ENCODE measurements at places on chromosomes 16 and 17. TPM values are rescaled to one million over a fixed set of nuclear protein-coding genes. Genes with fewer than 3 reads are reported as not detected.

DNA sequence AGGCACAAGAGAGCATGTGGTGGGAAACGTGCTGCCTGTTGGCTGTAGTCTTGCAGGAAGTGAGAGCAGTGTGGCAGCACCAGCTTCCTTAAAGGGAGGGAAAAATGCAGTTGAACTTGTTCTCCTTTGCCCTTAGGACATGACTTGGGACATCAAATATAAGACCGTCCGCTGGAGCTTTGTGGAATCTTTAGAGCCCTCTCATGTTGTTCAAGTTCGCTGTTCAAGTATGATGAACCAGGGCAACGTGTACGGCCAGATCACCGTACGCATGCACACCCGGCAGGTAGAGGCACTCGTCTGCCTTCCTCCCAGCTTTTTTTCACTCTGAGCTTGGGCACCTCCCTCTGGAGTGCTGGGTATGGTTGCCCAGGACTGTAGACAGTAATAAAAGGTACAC lies 23.3 kb downstream of the GPR179 start:
- DNase-seq: peak; percentile 11

- DNase-seq: peak; percentile 75
Observed at GRCh38 chr16:88922114-88922825, 54.7 kb downstream of the CBFA2T3 start.

DNA sequence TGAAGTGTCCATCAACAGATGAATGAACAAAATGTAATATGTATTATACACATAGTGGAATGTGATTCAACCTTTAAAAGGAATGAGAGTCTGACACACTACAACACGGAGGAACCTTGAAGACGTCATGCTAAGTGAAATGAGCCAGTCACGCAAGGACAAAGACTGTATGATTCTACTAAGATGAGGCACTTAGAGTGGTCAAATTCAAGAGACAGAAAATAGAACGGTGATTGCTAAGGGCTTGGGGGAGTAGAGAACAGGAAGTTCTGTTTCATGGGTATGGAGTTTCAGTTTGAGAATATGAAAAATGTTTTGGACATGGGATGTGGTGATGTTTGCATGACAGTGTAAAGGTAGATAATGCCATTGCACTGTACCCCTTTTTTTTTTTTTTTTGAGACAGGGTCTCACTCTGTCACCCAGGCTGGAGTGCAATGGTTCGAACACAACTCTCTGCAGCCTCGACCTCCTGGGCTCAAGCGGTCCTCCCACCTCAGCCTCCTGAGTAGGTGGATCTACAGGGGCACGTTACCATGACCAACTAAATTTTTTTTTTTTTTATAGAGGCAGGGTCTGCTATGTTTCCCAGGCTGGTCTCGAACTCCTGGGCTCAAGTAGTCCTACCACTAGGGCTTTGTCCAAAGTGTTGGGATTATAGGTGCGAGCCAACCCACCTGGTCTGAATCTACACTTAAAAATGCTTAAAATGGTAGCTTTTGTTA lies 2.9 kb upstream of the CCDC102A start:
- DNase-seq: no peak

DNA sequence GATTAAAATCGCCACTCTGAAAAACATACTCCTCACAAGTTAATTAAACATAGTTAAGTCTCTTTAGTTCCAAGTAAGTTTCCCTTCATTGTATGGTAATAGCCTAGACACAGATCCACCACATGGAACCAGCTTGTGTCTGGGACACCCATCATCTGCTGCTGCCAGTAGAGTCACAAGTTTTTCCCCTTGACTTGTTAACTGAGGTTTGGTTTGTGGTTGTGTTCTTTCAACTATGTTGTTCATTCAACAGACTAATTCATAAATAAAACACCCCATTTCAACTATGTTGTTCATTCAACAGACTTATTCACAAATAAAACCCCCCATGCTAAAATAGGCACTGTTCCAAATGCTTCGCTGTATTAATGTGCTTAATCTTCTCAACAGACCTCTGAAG lies 24.4 kb downstream of the YWHAE start:
- DNase-seq: no peak

- no peak for DNase-seq
Observed at GRCh38 chr17:34116306-34116705, 138.8 kb upstream of the CCL2 start.

OR1F1 gene
- polyA plus RNA-seq: not detected

DNA sequence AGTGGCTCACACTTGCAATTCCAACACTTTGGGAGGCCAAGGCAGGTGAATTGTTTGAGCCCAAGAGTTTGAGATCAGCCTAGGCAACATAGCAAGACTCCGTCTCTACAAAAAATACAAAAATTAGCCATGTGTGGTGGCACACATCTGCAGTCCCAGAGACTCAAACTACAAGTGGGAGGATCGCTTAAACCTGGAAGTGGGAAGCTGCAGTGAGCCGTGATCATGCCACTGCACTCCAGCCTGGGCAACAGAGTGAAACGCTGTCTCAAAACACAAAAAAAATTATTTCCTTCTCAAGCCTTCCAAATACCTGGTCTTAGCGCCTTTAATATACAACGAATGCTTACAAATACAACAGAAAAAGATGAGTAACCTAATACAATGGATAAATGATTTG lies 19.7 kb upstream of the CBX2 start:
- no peak for DNase-seq

DNA sequence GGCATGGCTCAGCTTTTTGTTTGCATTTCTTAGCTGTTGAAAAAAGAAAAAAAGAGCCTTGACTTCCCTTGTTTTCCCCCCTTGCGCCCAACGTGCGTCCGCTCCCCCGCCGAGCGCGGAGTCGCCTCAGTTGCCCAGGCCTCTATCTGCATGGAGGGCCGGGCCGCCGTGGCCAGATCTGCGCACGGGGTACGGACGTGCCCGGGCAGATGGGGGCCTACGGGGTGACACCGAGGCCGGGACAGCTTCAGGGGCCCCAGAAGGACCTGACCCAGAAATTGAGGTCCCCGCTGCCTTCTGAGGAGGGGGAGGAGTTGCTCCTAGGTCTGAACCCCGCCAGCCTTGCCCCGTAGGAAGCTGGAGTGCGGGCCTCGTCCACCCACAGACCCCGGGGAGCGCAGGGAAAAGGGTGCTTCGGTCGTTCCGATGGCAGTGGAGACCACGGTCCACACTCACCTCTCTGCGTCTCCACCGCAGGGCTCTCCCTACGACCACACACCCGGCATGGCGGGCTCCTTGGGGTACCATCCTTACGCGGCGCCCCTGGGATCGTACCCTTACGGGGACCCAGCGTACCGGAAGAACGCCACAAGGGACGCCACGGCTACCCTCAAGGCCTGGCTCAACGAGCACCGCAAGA lies 1.5 kb downstream of the IRX5 start:
- no peak for DNase-seq

DNA sequence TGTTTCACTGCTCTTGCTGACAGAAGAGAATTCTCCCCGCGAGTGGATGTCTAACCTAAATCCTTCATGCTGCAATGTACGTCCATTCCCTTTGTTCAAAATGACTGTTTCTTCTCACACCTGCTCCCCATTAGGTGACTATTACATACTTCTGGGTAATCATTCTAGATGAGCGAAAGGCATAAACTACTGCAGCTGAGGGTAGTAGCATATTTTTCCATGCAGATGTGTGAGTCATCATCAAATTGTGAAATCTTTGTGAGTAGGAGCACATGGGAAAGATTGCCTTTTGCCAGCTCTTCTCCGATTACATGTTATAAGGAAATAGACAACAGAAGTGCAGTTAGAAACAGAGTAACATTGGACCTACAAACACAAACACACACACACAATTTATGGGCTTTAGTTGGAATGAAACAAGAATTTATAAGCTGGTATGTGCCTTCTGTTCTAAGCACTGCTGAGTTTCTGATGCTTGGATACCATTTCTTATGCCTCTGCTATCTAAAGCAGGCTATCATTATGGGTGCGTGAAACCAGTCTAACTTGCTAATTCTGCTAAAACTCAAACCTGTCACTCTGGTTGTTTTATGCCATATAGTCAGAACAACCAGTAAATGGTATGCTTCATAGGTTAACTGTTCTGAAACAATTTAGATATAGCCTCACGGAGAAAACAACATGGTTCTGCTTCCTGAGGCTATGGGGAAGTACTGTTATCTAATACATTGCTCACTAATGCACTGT lies 346.9 kb upstream of the PSMD7 start:
- DNase-seq: no peak

GRCh38 chr16:30082545-30083090 lies 6.8 kb downstream of the PPP4C start:
- DNase-seq: no peak

DNA sequence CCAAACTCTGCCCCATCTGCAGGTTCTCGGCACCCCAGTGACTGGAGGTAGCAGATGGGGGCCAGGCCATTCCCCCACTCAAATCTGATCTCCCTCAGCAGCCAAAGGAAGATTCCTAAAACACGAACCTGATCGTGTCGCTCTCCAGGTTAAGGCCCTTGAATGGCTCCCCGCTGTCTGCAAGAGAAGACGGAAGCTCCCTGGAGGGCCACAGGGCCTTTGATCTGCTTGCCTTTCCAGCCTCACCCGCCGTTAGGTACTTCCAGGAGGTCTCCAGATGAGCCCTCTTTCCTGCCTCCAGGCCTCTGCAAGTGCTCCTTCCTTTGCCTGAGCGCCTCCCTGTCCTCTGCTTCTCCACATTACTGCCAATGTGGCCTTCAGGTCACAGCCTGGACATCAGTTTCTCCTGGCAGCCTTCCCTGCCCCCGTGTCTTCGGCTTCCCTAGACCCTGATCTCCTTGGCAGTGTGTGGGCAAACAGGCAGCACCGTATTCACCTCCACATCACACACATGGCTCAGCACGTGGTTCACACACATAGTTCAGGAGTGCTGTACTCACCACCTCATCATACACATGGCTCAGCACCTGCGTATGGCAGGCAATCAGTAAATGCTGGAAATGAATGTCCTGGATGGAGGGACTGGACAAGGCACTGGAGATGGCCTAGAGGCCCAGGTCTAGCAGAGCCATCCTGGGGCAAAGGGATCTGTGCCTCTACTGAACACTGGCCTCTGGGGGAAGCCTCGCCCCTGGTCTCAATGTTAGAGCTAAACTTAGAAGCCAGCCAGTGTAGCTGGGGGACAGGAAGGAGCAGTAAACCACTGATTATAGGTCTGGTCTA lies 26.4 kb upstream of the MRPS23 start:
- no peak for DNase-seq

PITPNC1 gene
- 13.0 TPM for polyA plus RNA-seq

DNA sequence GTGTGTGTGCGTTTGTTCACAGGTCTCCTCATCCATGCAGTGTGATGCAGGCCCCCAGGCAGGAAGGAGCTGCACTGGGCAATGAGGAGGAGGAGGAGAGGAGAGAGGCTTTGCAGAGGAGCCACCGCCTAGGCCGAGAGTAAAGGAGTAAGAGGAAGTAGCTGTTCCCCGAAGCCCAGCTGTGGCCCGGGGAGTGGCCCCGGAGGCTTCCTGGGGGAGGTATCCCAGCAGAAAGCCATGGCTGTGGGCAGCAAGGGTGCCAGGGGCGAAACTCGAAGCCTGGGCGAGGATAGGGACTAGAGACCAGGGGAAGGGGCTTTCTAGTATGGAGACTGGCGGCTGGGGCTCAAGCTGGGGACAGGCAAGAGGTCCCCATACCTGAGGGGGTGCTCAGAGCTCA lies 12.2 kb downstream of the C16orf95 start:
- no peak for DNase-seq

PLEKHG4 gene
- 3.1 TPM for polyA plus RNA-seq

GRCh38 chr17:80800481-80801391 lies 190.9 kb upstream of the CHMP6 start:
- DNase-seq: no peak

DNA sequence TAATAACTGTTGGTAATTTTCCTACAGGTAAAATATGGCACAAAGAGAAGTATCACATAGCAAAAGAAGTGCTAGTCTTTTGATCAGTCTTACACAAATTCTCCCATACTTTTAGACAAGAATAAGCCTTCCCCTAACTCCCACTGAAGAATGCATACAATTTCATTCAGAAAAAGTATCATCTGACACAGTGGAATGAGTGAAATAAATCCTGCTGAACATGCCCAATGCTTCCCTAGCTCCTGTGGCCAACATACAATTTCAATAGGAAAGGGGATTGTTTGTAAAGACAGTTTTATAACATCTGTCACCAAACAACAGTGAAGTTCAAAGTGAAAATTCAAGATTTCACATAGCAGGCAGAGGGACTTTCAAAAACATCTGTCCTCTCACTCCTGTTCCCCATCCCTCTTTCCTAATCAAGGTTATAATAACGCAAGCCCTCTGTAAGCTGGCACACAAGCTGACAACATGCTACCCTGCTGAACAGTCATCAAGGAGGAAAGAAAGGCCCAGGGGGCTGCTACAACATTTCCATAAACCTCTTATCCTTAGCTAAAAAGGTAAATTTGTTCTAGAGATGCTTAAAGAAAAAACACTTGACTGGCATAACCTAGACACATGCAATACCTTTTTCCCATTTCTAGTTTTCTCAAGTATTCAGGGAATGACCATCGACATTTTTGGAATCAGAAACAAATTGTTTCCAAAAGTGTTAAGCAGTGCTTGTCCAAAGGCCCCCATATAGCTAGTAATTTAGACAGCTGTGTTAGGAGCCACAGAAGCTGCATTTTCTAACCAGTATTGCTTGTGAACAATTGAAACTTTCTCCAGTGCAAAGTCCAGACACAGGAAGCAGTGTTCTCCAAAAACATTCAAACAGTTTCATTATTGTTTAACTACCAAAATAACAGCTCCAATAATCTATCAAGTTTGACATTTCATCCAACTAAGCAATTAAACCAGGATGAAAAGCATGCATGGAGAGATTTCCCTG lies 11.5 kb upstream of the RFFL start:
- DNase-seq: peak; percentile 54

- DNase-seq: no peak
Observed at GRCh38 chr17:22461460-22462145, 769.3 kb downstream of the KCNJ18 start.

GRCh38 chr16:87254734-87255133 lies 62.5 kb downstream of the C16orf95 start:
- no peak for DNase-seq

DNA sequence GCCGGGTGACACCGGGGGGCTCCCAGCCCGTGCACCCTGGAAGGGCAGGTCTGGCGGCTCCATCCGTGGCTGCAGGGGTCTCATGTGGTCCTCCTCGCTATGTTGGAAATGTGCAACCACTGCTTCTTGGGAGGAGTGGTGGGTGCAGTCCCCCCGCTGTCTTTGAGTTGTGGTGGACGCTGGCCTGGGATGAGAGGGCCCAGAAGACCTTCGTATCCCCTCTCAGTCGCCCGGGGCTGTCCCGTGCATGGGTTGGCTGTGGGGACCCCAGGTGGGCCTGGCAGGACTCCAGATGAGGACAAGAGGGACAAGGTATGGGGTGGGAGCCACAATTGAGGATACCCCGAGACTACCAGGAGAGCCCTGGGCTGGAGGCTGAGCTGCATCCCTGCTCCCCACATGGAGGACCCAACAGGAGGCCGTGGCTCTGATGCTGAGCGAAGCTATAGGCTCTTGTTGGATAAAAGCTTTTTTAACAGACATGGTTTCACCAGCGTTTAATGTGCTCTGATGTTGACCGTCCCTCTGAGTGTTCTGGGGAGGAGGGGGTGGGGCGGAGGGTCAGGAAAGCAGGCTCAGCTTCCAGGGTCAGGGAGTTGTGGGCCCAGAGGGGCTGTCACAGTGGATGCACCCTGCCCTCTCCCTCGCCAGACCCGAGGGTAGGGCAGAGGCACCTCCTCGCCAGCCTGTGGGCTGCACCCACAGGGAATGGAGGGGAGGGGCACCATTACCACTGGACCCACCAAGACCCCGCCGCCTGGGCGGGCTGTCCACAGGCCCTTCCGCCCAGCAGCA lies 5.4 kb downstream of the SPATA2L start:
- DNase-seq: peak; percentile 11
